ENCODE measurements at places on chromosomes 13 and 19.

GRCh38 chr19:31214997-31215396 is 134.2 kb downstream of the TSHZ3 start:
- no peak for DNase-seq

GRCh38 chr13:99224021-99224420 is 23.4 kb downstream of the UBAC2 start:
- no peak for DNase-seq

DNA sequence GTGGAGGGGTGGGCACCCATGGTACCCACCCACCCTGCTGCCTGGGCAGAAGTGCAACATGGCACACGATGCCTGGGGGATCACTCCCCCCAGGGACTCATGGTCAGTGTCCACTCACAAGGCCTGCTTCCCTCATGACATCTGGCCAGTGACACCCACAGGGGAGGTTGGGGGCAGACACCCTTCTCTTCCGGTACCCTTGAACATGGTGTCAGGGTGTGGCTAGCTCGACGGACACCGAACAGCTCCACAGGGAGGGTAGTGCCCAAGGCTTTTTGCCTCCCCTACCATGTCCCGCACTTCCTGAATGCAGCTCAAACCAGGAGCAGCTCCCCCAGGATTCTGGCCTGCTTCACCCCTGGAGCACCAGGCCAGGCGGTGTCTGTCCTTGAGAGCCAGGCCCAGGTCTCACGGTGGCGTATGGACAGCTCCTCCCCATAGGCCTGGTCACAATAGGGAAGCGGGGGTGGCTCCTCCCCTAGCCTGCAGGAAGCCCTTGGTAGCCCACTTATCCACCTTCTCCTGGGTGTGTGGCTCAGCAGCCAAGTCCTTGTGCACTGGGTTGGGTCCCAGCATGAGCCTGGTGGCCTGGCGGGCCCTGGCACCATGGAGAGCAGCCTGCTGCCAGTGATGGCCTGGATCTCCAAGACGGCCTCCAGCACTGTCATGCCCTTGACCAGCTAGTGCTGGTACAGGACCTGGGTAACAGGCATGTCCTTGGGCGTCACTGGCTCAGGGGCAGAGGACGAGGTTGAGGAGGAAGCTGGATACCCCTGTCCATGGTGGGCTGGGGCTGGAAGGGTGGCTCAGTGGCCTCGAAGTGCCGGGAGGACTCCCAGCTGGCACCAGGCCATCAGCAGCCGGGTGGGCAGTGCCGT is 7.8 kb downstream of the ACP4 start:
- no peak for DNase-seq

GRCh38 chr19:51760697-51761356 is at the start of gene FPR2:
Gene FPR2 (plus strand): TSS chr19:51761180. CDS start chr19:51768659, 7,479 bp downstream.
- DNase-seq = no peak

DNA sequence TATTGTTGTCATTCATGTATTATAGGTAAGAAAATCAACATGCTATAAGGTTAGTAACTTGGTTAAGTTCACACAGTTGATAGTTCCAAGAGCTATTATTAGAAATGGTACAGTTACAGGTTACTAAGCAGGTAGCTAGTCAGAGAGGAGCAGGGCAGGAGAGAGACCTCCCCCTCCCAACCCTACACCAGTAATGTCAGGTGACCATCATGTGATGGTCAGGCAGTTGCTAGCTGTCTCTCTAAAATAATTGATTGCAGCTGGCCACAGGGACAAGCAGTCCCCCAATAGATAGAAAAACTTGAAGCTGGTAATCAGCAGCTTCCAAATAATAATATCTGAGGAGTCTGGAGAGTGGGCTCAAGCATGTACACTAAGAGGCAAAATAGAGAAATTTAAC is 14.6 kb downstream of the SLITRK1 start:
- DNase-seq = no peak

- DNase-seq = no peak
These were observed 1.4 kb downstream of the CLIP3 start for GRCh38 chr19:36031308-36031707.

DNA sequence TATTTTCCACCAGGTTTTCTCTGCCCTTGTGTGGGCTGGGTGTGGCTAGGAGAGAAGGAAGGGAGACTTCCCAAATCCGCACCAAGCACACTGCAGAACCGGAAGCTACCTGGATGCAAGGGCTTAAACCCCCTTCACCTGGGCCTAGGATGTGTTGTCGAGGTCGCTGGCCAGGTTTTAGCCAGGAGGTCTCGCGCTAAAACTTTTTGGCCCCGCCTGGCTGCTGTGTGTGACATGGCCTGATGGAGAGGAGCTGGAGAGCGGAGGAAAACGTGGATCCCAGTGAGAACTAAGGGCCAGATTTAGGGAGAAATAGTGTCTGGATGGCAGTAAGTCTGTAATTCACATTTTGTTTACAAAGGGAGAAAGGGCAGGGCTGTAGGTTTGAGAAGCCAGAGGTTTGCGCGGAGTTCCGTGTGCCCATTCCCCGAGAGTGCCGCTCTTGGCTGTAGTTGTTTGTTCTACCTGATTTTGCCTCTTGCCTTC is 3.1 kb upstream of the TSHZ3 start:
- DNase-seq = no peak

DNA sequence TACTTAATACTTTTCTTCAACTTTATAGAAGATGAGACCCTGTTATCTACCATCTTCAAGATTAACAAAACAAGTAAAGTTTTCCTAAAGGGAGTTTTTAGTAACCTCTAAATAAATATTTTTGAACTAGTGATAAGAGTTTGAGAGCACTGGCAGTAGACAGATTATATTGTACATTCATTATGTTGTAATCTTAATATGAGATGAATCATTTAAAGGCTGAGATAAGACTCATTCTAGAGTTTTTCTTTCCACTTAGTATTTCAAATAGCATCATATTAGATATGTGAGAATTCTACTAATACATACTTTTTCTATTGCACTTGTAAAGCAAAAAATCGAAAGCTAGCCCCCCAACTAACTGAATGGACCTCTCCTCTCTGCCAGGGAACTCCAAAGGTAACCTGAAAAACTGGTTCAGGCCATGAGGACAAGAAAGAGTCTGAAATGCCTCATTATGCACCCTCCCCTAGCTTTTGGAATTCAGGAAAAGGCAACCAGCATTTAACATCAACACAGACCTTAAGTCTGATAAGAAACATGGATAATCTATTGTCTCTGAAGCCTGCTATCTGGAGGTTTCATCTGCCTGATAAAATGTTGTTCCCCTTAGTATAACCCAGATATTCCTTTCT is 875.4 kb upstream of the SLC10A2 start:
- no peak for DNase-seq

DNA sequence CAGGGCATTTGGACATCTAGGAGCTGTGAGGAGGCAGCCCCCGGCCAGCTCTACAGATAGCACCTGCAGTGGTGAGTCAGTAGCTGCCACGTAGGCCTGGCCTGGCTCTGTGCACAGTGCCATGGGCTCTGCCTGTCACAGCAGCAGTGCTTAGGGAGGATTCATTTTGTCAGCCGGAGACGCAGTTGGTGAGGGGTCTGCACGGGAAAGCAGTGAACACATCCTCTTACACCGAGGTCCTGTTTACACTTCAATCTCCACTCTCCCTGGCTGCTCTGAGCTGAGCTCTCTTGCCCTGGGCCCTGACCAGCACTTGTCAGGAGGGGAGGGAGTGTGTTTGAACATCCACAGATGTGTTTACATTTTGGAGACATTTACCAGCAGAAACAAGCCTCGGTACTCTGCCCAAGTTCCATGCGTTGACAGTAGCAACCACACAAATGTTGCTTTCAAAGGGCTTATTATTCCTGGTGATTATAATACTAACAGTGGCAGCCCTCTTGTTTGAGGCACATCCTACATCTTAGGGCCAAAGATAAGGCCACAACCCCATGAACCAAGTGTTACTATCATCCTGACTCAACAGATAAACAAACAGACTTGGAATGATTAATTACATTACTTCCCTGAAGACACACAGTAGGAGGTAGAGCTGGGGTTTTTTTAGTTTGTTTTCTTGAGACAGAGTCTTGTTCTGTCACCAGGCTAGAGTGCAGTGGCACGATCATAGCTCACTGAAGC is 148.9 kb downstream of the USP12 start:
- peak; percentile 36 for DNase-seq

DNA sequence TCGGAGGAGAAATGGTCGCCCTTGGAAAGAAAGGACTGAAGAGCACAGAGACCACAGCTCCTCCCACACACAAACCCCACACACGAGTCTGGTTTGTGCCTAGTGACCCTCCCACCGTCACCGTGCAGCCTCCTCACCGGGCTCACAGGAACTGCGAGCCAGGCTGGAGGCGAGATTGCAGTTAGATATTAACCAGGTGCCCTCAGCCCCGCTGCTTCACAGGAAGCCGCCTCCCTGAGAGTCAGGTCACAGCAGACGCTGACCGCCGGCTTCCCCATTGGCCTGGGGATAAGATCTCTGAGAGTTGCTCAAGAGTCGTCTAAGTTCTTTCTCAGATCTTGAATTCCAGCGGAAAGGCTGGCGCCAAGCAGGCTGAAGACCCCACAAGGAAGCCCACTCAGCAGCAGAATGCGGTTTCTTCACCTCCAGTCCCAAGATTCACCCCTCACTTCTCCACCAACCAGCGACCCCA is 870 bp downstream of the ZNF44 start:
- no peak for DNase-seq

- no peak for DNase-seq
These were observed 18.1 kb downstream of the TSC22D1 start for GRCh38 chr13:44557986-44558385.

GRCh38 chr13:112891477-112892401 is 77.3 kb upstream of the MCF2L start:
- DNase-seq = peak; percentile 89

GRCh38 chr19:610071-610800 is 20.6 kb downstream of the HCN2 start:
- DNase-seq = no peak

- DNase-seq = no peak
These were observed 289.4 kb upstream of the MIR17HG start for GRCh38 chr13:91058066-91058465.

DNA sequence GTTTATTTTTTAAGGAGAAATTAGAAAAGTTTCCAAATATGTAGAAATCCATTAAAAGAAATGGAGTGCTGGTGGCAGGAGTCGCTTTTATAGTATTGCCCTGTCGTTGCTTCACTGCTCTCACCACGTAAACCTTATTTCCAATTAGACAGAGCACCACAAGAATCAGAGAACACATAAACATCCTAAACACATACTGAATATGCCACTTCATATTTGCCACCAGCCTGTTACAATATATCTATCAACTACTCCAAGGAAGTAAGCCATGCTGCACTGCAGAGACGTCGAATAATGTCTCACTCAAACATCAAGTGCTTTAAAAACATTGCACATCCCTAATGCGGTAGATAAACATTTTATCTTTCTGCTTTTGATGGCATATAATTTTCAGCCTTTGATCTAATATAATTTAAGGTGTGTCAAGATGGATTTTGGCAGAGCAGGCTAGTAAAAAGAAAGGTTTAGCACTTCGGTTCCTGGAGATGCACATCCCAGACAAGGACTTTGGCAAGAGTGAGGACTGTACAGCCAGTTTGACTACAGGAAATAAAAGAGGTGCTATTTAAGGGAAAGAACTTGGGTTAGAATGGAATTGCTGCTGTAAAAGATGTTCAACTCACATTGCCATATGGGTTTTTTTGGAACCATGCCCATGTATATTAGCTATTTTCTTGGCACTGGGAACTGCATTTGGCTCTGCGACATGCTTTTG is 932.3 kb downstream of the EFNB2 start:
- DNase-seq = no peak

- DNase-seq = no peak
These were observed 1.6 kb upstream of the KMT2B start for GRCh38 chr19:35715981-35716800.

- DNase-seq = no peak
These were observed 533 bp upstream of the UHRF1 start for GRCh38 chr19:4908781-4909155.

GRCh38 chr13:111898956-111899713 is 167.8 kb upstream of the SOX1 start:
- no peak for DNase-seq

- no peak for DNase-seq
These were observed 31.3 kb upstream of the PEPD start for GRCh38 chr19:33552928-33553279.

DNA sequence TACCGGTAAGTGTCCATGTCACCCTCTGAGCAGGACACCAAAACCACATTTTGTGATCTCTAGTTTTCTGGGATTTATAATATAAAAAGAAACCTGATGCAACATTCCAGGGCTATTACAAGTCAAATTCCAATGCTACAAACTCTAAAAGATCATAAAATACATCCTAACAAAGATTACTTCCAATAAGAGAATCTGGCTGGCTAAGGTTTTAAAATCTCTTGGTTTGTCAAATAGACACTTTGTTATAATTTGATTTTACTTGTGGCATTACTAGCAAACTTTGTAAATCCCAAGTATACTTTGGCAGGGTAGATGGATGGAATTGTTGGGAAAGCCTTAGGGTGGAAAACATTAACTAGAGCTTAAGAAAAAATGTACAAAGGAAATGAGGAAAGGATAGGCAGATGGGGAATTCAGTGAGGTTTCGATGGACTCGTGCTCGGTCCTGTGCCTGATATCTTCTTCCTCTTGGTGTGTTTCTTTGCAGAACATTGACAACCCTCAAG is 74.0 kb upstream of the POMP start:
- DNase-seq = no peak

DNA sequence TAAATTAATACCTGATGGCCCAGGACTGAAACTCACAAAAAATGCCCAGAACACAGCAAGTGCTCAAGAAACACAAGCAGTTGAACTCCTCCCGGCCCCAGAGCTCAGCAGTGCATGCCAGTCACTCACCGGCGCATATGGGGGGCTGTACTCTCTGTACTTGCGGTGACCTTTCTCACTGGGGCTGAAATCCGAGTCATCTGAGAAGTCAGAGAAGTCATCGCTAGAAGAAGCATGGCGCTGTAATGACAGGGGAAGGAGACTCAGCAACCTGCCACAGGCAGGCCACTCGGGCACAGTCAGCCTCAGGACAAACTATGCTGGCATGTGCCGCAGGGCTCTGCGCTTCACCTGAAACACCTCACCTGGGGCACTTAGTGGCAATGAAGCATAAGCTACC is 19.7 kb downstream of the ZC3H4 start:
- no peak for DNase-seq

GRCh38 chr19:14410091-14411051 is 8.8 kb downstream of the DDX39A start:
- DNase-seq = no peak

GRCh38 chr13:105048677-105049076 is 1486.8 kb downstream of the EFNB2 start:
- no peak for DNase-seq

DNA sequence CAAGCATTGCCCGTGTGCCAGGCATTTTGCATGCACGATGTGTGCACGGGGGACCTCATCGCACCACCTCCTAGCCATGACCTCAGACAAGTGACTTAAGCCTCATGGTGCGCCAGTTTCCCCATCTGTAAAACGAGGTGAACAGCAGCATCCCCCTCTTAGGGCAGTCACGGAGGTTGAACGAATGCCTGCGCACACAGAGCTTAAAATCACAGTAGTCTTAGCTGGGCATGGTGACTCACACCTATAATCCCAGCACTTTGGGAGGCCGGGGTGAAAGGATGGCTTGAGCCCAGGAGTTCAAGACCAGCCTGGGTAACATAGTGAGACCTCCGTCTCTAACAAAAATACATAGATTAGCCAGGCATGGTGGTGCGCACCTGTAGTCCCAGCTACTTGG is 48.6 kb downstream of the PIN1 start:
- DNase-seq = no peak

GRCh38 chr13:46149272-46150133 is 32.5 kb downstream of the LCP1 start:
- DNase-seq = no peak

GRCh38 chr19:15463861-15464371 is 428 bp downstream of the RASAL3 start:
- DNase-seq = no peak

Measured in NCI-H1417 treated with DMSO at 0.1 percent for 48 hours (cell line).